ENCODE measurements at places on chromosomes 3 and 15.

- no peak for DNase-seq
These were observed 74.1 kb downstream of the MESD start for GRCh38 chr15:80915472-80915871.

DNA sequence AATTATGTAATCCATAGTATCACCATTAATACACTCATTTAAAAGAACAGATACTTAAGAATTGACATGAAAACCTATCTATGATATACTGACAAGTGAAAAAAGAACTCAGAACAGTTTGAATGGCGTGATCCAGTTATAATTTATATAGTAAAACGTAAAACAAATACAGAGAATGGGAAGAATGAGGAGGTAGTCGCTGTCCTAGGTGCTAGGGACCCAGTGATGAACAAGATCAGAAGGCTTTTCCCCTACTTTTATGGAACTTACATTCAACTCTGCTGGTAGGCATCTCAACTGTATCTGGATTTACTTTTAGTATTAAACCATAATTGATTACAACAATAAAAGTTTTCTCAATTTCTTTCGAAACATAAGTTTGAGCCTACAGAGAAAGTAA, 31.8 kb downstream of the GSK3B start:
- DNase-seq, result no peak

GRCh38 chr3:40070816-40071215, 238.7 kb upstream of the EIF1B start:
- no peak for DNase-seq

GRCh38 chr15:70427167-70428120, 329.7 kb upstream of the TLE3 start:
- DNase-seq, result no peak

DNA sequence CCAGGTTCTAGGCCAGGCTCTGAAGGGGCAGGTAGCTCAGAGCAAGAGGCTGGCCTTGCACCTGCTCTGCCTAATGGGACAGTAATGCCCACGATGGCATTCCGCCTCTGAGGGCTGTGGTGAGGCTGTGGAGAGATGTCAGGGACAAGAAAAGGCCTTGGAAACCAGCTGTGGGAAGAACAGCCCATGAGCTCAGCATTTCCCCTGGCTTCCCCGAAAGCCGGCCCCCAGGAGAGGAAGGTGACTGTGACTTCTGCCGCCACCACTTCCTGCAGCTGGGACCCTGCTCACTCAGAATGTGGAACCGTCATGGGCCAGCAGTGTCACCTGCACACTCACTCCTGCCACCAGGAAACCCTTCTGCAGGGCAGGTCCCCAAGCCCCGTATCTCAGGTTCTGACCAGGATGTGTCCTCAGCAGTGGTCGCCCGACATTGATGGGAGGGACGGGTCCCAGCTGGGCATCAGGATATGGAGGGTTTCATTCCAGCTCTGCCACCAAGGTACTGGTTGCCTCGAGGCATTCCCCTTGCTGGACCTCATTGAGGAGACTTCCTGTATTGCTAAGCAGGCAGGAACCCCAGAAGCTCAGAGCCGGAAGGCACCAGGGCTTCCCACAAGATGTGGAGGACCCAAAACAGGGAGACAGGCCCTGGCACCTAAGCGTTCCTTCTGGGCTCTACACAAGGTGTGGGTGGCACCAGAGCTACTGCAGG, 30.7 kb downstream of the SEMA7A start:
- DNase-seq, result peak; percentile 58

DNA sequence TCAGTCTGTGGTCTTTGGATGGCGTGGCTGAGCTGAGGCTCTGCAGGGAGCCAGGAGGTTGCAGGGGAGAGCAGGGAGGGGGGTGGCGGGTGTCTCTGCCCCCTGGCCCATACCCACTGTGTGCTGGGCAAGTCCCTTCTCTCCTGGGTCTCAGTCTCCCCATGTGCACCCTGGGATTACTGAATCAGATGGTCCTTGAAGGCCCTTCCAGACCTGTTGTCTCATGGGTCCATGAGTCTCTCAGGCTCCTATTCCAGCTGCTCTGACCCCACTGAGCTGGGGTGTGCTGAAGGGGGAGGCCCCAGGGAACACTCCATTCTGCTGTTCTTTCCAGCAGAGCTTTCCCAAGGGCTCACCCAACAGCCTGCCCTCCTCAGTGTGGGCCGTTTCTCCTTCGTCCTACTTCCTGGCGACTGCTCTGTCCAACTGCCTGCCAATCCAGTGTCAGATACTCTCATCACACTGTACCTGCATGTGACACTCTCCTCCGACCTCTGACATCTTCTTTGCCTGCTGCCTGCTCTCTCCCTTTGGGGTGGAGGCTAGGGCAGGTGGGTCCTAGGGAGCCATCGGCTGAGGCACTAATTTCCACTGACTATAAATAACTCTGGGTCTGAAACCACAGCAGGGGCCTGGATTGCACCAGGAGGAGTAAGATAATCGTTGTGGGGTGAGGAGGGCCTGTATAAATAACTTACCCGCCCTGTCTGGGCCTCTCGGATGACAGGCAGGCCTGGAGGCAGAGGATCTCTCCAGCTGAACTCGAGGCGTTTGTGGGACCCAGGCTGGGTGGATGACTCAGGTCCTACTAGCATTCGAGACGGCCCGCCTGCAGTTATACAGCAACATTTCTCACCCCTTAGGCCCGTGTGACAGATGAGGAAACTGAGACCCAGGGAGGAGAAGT, 67.1 kb downstream of the ATP2B2 start:
- no peak for DNase-seq

DNA sequence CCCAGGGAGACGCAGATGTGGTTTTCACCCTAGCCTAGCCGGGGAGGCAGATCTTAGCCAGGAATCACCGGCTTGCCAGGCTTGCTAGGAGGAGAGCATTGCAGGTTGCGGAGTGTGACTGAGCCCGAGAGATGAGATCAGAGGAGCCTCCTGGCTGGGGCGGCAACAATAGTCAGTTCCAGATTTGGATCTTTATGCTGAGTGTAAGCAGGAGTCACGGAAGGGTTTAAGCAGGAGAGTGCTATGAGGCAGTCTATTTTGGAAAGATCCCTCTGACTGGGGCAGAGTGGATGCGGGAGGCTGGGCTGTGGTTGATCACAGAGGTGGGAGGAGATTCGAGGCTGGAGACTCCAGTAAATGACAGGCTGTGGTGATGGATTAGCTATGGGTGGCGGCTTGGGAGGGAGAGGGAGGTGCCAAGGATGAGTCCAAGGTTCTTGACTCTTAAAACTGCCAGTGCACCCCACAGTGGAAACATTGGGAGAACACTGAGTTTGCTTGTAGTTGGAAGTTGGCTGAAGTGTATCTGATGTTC, 10.4 kb upstream of the BAHD1 start:
- DNase-seq, result no peak

DNA sequence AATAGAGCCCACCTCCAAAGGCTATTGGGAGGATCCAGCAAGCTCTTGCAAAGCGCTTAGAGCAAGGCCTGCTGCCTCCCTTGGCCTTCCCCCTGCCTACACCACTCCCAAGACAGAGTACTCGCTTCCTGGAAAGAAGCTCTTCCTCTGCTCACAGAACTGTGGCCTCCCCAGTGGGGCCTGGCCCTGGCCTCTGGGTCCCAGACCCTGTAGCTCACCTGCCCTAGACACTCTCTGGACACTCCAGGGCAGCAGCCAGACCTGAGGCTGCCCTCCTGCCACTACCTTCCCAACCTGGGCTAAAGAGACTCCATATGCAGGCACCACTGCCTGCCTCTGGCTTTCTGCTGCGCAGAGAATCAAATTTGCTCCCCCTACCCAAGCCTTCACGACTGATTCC, 49.9 kb downstream of the GRIP2 start:
- no peak for DNase-seq

GRCh38 chr15:101651554-101652097, 555 bp downstream of the TM2D3 start:
- DNase-seq, result no peak

DNA sequence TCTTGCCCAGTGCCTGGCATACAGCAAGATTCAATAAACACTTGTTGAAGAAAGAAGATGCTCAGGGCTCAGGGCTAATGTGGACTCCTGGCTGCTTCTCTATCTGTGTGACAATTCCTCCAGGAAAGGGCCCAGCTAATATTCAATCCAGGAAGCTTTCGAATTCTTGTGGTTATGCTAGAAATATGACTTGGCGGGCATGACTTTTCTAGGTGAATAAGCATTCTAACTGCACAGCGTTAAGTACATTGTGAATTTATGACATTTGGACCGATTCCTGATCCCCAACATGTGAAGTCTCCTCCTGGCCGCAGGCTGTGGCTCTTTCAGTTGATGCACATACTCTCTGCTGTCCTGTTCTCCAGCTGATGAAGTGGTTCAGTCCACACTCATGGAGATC, 117.0 kb downstream of the IMPG2 start:
- no peak for DNase-seq

- no peak for DNase-seq
These were observed 63.0 kb upstream of the TIMP4 start for GRCh38 chr3:12221663-12222062.

DNA sequence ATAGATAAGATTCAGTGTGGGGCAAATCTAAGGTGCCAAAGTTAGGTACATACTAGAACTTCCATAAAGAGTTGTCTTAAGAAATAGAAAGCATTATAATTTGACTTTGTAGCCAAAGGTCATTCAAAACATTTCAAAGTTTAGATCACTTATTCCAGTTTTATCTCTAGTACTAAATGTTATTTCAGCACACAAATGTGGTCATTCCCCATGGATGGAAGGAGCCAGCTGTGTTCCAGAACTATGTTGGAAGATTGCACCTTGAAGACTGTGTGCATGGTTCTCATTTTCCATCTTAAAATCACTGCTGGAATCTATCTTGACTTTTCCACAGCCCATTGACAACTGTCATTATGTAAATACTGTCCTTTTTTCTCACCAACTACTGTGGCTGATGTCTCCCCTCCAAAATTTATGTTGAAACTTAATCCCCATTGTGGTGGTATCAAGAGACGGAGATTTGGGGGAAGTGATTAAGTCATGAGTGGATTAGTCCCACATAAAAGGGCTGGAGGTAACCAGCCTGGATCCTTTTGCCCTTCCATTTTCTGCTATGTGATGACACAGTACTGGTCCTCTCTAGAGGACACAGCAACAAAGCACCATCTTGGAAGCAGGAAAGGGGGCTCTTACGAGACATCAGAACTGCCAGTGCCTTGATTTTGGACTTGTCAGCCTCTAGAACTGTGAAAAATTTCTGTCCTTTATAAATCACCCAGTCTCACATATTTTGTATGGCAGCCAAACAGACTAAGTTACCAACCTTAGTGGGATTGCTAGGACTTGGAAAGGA, 24.0 kb downstream of the TGFBR2 start:
- DNase-seq, result no peak

GRCh38 chr15:50277370-50277769, 11.8 kb upstream of the HDC start:
- no peak for DNase-seq

GRCh38 chr3:186367631-186368030, 5.6 kb upstream of the DGKG start:
- DNase-seq, result no peak

- DNase-seq, result no peak
These were observed 26.6 kb downstream of the SEC61A1 start for GRCh38 chr3:128078875-128079274.

DNA sequence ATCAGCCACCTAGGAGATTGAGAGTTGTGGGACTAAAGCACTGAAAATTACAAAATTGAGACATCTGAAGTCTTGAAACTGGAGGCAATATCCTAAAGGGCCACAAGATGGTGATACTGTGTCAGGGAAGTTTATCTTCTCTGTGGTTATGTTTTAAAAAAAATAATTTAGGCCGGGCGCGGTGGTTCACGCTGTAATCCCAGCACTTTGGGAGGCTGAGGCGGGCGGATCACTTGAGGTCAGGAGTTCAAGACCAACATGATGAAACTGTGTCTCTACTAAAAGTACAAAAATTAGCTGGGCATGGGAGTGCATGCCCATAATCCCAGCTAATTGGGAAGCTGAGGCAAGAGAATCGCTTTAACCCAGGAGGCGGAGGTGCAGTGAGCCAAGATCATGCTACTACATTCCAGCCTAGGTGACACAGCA, 17.9 kb upstream of the NIT2 start:
- no peak for DNase-seq

DNA sequence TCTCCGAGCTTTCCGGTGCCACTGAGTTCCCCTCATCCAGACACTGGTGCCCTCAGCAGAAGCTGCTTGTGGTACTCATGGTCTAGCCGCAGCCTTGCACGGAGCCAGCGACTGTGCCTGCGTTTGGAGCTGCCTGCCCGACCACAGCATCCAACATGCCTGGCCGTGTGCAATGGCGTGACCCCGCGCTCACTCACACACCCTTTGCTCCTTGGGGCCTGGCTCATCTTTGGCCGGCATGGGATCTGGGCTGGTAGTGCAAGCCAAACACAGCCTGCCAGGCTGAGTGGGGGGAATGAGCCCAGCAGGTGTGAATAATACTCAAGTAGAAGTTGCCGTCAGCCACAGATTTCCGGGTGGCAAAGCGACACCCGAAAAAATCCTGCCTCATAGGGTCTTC, 1178.7 kb upstream of the GBE1 start:
- no peak for DNase-seq

DNA sequence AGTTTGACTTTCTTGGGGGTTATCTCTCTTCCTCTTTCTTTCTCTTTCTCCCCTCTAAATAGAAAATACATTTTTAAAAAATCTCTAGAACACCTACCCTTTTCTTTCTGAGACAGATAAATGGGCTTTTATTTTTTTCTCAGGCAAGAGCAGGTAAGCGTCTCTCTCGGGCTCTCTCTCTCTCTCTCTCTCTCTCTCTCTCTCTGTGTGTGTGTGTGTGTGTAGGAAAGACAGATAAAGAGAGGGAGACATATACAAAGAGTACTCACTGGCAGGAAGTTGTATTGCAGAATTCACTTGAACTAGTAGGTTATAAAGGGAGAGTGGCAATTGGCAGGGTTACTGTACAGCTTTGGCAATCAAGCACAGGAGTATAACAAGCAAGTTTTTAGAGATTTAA, 118.1 kb upstream of the LSAMP start:
- no peak for DNase-seq
